ENCODE measurements at places on chromosomes 12 and 14. TPM values are rescaled to one million over a fixed set of nuclear protein-coding genes. Genes with fewer than 3 reads are reported as not detected.

CLEC2D gene
- total RNA-seq, result 10.1 TPM

CAPZA3 gene
- total RNA-seq, result not detected

LYZ gene
- total RNA-seq, result 118 TPM

RNF212B gene
- total RNA-seq, result not detected

MAP3K9 gene
- total RNA-seq, result 5.7 TPM

PRB2 gene
- not detected for total RNA-seq

KRT85 gene
- not detected for total RNA-seq

MYO1H gene
- total RNA-seq, result not detected

FGF23 gene
- total RNA-seq, result not detected

NIN gene
- 36.3 TPM for total RNA-seq

RNASE7 gene
- total RNA-seq, result 0.32 TPM

DAAM1 gene
- total RNA-seq, result 41.0 TPM

RD3L gene
- total RNA-seq, result not detected

IL22 gene
- not detected for total RNA-seq

FLVCR2 gene
- total RNA-seq, result 35.3 TPM

CTDSP2 gene
- total RNA-seq, result 256 TPM

TTC9 gene
- total RNA-seq, result 0.63 TPM

SLC10A1 gene
- not detected for total RNA-seq

MRPL51 gene
- total RNA-seq, result 119 TPM

KITLG gene
- total RNA-seq, result 96.2 TPM

CCDC177 gene
- total RNA-seq, result not detected

ATF1 gene
- total RNA-seq, result 39.1 TPM

DEGS2 gene
- total RNA-seq, result 28.5 TPM

FOXM1 gene
- 6.3 TPM for total RNA-seq

CCDC197 gene
- not detected for total RNA-seq

C3AR1 gene
- 15.5 TPM for total RNA-seq

ABCC9 gene
- 0.67 TPM for total RNA-seq

BCL2L14 gene
- 27.3 TPM for total RNA-seq

DCP1B gene
- 10.1 TPM for total RNA-seq

KRT3 gene
- not detected for total RNA-seq

HOXC4 gene
- total RNA-seq, result not detected

KCNMB4 gene
- total RNA-seq, result 1.0 TPM

DCAF11 gene
- 84.9 TPM for total RNA-seq

NACA gene
- 639 TPM for total RNA-seq

FOXG1 gene
- total RNA-seq, result not detected

TRHDE gene
- total RNA-seq, result 4.7 TPM

SOAT2 gene
- total RNA-seq, result not detected

EIF2S3B gene
- 0.22 TPM for total RNA-seq

COX14 gene
- 89.8 TPM for total RNA-seq

ABCD2 gene
- 0.55 TPM for total RNA-seq

BHLHE41 gene
- total RNA-seq, result 41.0 TPM

GCH1 gene
- total RNA-seq, result 27.1 TPM

CCDC38 gene
- not detected for total RNA-seq

RAB15 gene
- 46.1 TPM for total RNA-seq

TMEM179 gene
- 0.64 TPM for total RNA-seq

PLA2G1B gene
- total RNA-seq, result not detected

ISCU gene
- total RNA-seq, result 94.7 TPM

SDSL gene
- 24.0 TPM for total RNA-seq

ANKS1B gene
- 2.3 TPM for total RNA-seq

LUM gene
- 68.5 TPM for total RNA-seq

TAS2R31 gene
- total RNA-seq, result 2.6 TPM

IL23A gene
- total RNA-seq, result not detected

LRRC10 gene
- not detected for total RNA-seq

MUCL1 gene
- not detected for total RNA-seq

CCT2 gene
- 85.0 TPM for total RNA-seq

Measured in mucosa of descending colon (tissue), 3 donors.